NCI-H82 (cell line): ENCODE measurements at places on chromosomes 5 and 9.

DNA sequence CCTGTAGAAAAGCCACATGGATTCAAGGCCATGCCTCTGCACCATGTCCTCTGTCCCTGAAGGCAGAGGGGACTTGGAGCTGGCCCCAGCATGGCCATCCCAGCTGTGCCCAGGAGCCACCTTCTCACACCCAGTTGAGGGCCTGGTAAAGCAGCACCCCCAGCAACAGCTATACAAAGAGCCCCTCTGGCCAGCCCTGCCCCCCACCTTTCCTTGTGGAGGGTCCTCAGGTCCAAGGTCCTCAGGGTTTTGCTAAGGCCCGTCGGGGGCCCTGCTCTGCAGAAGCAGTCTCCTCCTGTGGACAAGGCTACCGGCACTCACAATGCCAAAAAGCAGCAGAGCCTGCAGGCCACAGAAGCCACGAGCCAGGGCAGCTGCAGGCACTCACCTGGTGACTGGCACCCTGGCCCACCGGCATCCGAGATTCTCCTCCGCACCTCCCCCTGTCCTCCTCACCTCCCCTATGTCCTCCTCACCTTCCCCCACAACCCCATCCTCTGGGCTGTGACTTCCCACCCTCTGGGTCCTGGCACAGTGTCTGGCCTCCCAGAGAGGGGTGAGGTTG lies 39.9 kb upstream of the LPCAT1 start:
- no peak for DNase-seq

- no peak for DNase-seq
Measured at GRCh38 chr9:112795921-112796320, 45.4 kb downstream of the SNX30 start.

GRCh38 chr9:4327504-4328191 lies 27.8 kb upstream of the GLIS3 start:
- no peak for DNase-seq

- no peak for DNase-seq
Measured at GRCh38 chr5:123916345-123917121, 404.6 kb downstream of the CSNK1G3 start.

- no peak for DNase-seq
Measured at GRCh38 chr5:98158440-98158839, 615.0 kb upstream of the RGMB start.

- peak; percentile 74 for DNase-seq
Measured at GRCh38 chr5:15105799-15106393, 234.3 kb upstream of the ANKH start.

- no peak for DNase-seq
Measured at GRCh38 chr5:111961862-111962261, 204.9 kb upstream of the NREP start.

GRCh38 chr9:12276505-12276904 lies 416.7 kb upstream of the TYRP1 start:
- DNase-seq = no peak

DNA sequence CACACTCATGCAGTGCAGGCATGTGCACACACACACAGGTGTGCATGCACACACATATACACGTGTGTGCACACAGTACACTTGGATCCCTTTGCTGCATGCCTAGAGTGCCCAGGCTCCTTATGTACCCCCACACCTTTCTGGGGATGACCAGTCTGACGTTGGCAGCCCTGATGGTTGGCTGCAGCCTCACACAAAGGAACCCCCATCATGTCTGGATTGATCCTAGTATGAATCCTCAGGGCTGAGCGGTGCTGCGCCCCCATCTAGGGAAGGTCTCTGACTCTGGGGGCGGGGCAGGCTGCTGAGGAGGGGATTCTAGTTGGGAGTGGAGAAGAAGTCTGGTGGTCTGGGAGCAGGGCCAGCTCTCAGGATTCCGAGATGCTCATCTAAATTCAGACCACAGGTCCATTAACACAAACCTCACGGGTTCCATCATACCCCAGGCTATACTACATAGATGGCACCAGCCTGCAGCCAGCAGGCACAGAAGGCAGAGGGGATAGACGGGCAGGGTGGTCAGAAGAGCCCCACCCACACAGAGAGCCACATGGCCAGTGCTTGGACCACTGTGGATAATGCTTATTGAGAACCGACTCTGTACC lies 50.5 kb upstream of the OLFM1 start:
- no peak for DNase-seq

DNA sequence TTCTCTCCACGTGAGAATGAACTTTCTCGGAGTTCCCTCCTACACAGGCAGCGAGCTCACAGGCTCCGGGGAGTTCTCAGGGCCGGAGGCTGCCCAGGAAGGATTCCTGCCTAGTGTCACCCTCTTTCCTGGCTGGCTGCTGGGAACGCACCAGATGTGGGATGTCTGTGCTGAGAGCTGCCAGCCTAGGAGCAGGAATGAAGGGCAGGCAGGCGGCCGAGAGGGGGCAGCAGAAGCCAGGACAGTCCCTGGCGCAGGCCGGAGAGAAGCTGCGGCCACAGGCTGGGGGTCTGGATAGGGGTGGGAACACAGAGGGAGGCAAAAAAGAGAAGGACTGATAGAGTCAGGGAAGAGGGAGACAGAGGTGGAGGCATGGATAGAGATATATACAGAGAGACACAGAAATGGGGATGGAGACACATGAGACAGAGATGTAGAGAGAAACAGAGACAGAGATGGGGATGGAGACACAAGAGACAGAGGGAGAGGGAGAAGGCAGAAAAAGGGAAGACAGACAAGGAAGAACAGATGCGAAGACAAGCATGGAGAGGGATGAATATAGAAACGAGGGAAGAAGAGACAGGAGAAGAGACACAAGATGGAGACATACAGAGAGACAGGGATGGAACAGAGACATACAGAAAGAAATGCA lies 25.3 kb upstream of the ENHO start:
- peak; percentile 78 for DNase-seq

GRCh38 chr5:54156577-54156976 lies 153.8 kb downstream of the ARL15 start:
- peak; percentile 3 for DNase-seq

DNA sequence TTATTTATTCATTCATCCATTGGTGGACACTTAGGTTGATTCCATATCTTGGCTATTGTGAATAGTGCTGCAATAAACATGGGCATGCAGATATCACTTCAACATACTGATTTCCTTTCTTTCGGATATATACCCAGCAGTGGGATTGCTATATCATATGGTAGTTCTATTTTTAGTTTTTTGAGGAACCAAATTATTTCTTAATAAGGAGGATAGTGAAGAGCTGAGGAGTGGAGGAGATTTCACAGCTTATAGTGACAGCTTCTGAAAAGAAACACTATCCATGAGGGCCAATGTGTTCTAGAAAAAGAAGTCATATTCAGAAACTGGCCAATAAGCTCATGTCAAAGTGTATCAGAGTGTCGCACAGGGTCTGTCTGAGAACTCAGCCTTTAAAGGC lies 183.3 kb downstream of the SEC61B start:
- no peak for DNase-seq

DNA sequence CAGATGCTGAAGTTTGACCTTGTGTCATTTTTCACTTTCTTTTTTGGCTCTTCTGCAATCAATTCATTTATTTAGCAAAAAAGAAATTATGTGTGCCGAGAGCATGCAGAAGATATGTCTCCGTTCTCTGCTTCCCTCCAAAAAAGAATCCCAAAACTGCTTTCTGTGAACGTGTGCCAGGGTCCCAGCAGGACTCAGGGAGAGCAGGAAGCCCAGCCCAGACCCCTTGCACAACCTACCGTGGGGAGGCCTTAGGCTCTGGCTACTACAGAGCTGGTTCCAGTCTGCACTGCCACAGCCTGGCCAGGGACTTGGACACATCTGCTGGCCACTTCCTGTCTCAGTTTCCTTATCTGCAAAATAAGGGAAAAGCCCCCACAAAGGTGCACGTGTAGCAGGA lies 2.4 kb downstream of the FGFR4 start:
- no peak for DNase-seq

- no peak for DNase-seq
Measured at GRCh38 chr9:21904371-21904770, 89.8 kb downstream of the CDKN2A start.

- no peak for DNase-seq
Measured at GRCh38 chr5:152631221-152631620, 226.1 kb upstream of the NMUR2 start.

DNA sequence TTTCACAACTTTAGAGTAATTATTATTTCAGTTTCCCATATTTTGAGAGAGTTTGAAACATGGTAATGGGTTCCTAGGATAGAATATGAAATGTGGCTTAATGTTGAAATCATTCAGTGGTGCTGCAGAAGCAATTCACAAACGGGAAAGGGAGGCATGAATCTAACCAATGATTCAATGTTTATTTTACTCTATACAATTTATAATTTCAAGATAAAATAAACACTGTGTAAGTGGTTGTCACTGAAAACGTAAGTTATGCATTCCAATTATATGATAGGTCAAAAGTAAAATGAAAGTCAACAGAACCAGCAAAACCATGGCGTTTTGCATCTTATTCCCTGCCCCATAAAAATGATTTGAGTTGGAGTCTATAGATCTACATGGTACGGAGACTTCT lies 1207.1 kb upstream of the CDH18 start:
- DNase-seq = no peak

GRCh38 chr5:59587489-59588337 lies 305.8 kb downstream of the PDE4D start:
- DNase-seq = peak; percentile 91

DNA sequence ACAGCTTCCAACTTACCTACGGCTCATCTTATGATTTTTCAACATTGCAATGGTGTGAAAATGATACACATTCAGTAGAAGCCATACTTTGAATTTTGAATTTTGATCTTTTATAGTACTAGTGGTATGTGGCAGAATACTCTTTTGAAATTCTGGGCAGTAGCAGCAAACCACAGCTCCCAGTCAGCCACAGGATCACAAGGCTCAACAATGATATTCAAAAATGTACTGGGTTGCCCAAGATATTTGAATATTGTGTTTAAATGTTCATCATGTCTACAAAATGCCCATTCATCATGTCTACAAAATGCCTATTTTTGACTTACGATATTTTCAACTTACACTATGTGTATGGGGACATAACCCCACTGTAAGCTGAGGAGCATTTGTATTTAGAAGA lies 81.3 kb upstream of the PRR16 start:
- DNase-seq = no peak

GRCh38 chr5:151532416-151532815 lies 58.7 kb downstream of the FAT2 start:
- no peak for DNase-seq

GRCh38 chr5:148333262-148333849 lies 2.0 kb upstream of the SPINK9 start:
- DNase-seq = no peak

- no peak for DNase-seq
Measured at GRCh38 chr5:14003936-14004335, 59.4 kb upstream of the DNAH5 start.

GRCh38 chr9:278651-279050 lies 64.0 kb downstream of the DOCK8 start:
- no peak for DNase-seq

- peak; percentile 6 for DNase-seq
Measured at GRCh38 chr5:74948031-74948546, 81.9 kb upstream of the FAM169A start.

GRCh38 chr5:100641833-100642232 lies 106.7 kb downstream of the FAM174A start:
- DNase-seq = no peak

DNA sequence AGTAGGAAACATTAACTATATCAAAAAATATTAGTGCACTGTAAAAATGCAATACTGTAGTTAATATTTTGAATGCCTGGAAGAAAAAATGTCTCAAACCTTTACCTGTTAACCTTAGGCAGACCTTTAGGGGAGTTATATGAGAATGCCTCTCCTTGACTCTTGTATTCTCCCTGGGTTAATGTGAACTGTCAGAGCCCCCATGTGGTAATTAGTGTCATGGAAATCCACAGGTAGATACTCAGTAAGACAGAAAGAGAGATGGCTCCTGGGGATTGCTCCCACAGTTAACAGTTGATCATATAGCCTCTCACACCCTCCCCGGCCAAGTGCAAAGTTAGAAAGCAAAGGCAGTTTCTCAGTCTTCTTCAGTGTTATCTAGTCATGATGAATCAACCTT lies 742.8 kb downstream of the NR2F1-AS1 start:
- peak; percentile 28 for DNase-seq

- no peak for DNase-seq
Measured at GRCh38 chr5:160921423-160922285, 69.6 kb upstream of the ATP10B start.

- DNase-seq = no peak
Measured at GRCh38 chr5:177429248-177430040, 3.0 kb downstream of the GRK6 start.

GRCh38 chr5:40552981-40553380 lies 126.7 kb upstream of the PTGER4 start:
- DNase-seq = no peak

- no peak for DNase-seq
Measured at GRCh38 chr5:32865475-32865874, 154.4 kb downstream of the NPR3 start.

DNA sequence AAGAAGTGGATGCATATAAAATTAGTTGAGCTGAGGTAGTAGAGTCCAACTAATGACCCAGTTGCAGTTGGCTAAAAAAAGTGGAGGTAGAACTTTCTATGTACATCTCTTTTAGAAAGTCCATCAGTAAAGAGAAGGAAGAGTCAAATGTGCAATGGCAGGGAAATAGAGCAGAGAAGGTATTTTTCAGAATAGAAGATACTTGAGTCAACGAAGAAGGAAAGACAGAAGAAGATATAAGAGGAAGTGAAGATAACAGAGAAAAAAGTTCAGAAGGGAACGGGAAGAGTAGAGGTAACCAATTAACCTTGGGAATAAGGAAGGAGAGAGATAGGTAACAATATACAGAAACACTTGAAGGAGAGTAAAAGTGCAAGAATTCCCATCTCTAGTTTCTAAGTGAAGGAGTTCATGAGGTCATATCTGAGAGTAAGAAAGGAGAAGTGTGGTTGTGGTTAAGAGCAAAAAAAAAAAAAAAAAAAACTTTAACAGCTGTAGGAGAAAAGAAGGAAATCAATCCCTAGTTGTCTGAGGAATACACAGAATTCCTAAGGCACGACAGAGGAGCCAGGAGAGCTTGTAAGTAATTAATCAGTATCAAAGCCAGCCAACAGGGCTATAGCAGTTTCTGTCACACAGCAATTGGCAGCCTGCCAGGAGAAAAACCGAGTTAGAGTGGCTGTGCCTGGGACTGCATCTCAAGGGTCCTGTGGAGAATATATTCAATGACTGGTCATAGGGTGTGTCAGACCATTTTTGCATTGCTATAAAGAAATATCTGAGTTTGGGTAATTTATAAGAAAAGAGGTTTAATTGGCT lies 61.0 kb downstream of the ARL15 start:
- DNase-seq = peak; percentile 84

GRCh38 chr9:4506490-4506889 lies 16.2 kb downstream of the SLC1A1 start:
- no peak for DNase-seq

DNA sequence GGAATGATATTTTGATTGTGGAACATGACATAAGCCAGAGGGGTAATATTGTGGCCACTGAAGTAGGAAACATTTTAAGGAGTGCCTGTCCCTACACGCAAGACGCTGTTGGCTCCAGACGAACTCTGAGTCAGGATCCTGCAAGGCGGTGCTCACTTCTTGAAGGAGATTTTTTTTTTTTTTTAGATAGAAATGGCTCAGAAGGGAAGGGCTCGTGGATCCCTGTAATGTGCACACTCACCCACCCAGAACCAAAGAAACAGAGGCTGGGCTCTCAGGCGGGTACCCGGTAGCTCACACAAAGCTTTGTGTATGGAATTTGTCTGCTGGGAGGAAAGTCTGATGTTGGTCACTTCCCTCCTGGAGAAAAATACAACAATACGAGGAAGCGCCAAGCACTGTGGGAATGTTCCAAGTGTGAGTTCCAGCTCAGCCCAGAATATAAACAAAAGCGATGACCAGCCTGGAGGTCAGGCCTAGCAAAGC lies 25.7 kb downstream of the RAPGEF1 start:
- no peak for DNase-seq

- DNase-seq = no peak
Measured at GRCh38 chr9:81622471-81623255, 66.7 kb downstream of the TLE1 start.
